ELF-1 (cell line): ENCODE measurements at places on chromosomes 6 and 20.

DNA sequence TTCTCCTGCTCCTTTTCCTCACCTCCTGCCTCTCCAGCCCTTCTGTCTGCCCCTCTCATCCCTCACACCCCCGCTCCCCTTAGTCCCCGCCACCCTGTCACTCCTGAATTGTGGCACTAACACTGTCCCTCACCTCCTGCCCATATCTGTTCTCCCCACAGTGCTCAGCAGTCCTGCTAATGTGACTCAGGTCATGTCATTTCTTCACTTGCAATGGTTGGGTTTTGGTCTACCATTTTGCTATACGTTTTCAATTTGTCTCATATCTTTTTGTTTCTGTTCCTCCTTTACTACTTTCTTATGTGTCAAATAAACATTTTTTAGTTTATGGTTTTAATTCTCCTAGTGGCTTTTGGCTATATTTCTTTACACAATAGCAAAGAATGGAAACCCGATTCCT, 1.3 kb upstream of the HLA-B start:
- DNase-seq: no peak

DNA sequence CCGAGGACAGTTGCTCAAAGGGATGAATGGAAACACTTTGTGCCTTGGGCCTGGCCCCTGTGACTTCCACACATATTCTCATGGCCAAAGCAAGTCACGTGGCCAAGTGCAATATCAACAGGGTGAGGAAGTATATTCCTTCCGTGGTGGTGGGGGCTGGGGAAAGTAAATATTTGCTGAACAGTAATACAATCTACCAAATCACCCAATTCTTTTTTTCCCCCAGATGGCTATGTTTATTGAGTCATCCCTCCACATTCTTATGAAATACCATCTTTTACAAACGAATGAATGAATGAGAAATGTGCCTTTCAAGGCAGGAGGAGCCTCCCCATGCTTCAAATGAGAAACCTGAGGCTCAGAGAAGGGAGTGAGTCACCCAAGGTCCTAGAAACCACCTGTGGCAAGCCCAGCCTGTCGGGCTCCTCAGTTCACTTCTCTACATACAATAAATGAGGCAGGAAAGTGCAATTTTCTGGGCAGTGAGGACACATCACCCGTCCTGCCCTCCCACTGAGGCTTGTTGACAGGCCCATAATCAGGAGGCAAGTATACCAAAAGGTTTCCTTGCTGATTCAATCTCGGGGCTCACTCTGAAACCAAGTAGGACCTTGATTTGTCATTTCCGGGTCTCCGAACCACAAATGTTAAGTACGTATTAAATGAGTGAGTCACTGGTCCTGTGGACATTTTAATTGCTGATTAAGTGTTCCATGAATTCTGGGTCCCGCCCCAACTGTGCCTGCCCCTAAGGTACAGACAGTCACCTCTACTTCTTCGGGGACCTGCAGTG, 25.3 kb upstream of the TOP1 start:
- DNase-seq: no peak

GRCh38 chr20:53706466-53707370, 113.1 kb upstream of the ZNF217 start:
- no peak for DNase-seq

GRCh38 chr6:21450149-21450548, 143.4 kb upstream of the SOX4 start:
- no peak for DNase-seq

DNA sequence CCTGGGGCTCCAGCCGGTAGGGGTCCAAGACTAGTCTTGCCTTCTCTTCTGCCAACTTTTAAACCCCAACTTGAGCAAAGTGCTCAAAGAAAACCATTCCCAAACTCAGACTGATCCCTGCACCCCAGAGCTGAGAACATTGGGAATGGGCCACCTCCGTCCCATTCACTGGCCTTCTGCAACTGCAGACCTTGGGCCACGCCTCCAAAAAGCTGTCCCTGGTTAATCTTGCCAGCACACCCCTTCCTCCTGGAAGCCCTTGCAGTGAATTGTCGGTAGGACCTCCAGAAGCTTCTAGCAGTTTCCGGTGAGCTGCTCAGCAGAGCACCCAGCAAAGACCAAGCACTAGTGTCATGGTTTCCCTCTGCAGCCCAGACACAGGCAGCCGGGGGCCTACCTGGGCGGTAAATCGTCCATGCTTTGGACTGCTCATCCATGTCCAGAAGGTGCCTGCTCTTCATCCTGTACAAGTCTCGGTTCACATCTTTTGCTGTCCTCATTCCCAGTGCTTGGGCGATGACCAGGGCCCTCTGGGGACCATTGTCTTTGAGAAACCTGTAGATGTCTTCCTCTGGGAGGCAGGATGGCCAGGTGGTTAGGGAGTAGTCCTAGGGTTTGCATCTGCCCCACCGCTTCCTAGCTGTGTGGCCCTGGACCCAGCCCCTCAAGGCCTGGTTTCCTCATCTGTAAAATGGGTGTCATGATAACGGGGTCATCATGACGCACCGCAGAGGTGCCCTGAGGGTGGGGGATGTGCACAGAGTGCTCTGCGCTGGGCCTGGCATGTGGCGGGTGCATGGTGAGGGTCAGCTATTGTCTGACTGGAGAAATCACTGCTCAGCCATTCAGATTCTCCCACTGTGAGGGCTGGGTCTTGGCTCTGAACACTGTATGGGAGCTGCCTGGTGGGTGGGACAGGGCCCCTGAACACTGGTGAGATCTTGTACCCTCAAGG, 5.5 kb downstream of the ZBP1 start:
- no peak for DNase-seq

- no peak for DNase-seq
These were observed 38.0 kb downstream of the C20orf203 start for GRCh38 chr20:32635764-32636163.

- no peak for DNase-seq
These were observed 16.3 kb downstream of the PDSS2 start for GRCh38 chr6:107442938-107443607.

GRCh38 chr6:38078671-38079070, 259.1 kb downstream of the ZFAND3 start:
- no peak for DNase-seq

DNA sequence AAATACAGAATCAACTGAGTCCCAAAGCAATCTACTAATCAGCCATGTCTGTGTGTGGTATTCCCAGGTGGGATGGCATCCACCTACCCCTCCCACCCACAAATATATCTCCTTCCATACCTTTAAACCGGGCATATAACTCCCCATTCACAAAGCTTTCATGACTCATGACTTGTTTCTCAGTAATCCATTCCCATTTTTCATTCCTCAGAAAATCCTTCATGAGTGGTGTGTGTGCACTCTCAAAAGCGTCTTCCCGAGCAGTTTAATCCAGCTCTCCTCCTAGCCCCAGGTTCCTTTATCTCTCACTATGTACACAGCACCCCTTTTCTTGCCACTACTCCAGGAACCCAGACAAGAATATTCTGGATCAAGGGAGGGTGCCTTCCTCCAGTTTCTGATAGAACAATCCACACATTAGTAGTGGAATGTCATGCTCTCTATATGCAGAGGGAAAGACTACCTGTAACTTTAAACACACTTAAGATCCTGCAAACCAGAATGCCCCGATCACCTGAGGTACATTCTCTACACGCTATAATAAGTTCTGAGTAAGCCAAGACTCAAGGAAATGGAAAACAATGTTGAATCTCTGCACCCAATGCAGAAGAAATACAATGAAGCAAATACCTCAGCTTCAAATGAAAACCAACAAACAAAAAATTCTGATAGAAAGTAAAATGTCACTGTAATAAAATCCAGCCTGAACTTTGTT, 55.7 kb upstream of the IPCEF1 start:
- no peak for DNase-seq

DNA sequence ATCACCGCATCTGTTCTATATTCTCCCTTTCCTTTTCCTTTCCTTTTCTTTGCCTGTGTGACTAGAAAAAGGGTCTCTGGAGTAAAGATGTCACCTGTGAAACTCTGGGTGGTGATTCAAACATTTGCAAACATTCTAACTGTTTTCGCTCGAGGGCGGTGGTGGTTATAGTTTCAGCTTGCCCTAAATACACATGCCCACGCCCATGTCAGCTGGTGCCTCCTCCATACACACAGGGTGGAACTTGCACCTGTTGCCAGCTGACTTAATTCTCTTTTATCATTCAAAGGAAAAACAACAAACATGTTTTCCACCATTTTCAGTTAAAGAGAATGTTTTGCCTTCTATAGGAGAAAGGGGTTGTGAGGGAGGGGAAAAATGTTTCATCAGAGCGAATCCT, 381.9 kb upstream of the ARID1B start:
- DNase-seq: no peak

DNA sequence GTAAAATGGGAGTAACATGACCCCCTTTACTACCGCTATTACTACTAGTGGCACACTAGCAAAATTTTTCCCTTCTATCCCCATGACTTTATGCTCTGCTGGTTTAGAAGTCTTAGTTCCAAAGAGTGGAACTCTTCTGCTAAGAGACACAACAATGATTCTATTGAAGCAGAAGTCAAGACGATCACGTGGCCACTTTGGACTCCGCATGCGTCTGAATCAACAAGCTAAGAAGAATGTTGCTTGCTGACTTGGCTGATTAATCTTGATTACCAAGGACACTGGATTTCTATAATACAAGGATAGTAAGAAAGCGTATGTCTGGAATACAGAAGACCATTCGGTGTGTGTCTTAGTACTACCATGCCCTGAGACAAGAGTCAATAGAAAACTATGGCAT, 244.7 kb upstream of the BTBD3 start:
- no peak for DNase-seq

- DNase-seq: no peak
These were observed 21.2 kb upstream of the VEGFA start for GRCh38 chr6:43748765-43749164.

DNA sequence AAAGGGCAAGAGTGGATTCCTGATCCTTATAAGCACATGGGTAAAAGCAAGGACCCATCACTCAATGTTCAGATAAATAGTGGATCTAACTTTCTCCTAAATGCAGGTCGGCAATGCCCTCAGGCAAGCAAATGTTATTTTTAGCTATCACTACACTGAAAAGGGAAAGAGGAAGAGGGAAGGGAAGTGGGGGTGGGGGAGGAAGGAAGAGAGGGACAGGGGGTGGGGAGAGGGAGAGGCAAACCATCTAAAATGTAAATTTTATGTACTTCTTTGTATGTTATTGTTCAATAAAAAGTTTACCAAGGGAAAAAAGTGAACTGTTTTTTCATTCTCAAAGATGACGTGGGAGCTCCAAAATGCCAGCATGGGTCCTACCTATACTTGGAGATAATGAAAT, 44.2 kb downstream of the CHD6 start:
- DNase-seq: no peak

- DNase-seq: peak; percentile 48
These were observed 49.4 kb downstream of the TMEM242 start for GRCh38 chr6:157273756-157274470.

DNA sequence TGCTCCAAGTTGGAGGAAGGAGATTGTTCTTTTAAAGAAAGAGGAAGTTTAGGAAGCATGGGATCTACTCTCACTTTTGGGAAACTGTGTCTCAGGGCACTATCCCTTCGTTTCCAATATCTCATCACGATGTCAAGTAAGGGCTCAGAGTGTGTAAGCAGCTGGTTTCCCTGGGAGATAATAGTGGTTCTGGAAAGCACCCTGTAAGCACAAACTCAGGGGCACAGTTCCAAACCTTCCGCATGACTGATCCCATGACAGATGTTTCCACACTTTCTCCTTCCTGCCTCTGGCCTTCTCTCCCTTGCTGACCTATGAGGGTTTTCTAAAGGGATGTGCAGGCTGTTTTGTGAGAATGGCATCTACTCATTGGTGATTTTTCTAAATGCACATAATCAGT, 33.9 kb downstream of the ADTRP start:
- no peak for DNase-seq

- no peak for DNase-seq
These were observed 19.0 kb downstream of the CEP250 start for GRCh38 chr20:35474303-35474871.

- DNase-seq: no peak
These were observed 118.2 kb downstream of the DHX35 start for GRCh38 chr20:39080326-39080725.

DNA sequence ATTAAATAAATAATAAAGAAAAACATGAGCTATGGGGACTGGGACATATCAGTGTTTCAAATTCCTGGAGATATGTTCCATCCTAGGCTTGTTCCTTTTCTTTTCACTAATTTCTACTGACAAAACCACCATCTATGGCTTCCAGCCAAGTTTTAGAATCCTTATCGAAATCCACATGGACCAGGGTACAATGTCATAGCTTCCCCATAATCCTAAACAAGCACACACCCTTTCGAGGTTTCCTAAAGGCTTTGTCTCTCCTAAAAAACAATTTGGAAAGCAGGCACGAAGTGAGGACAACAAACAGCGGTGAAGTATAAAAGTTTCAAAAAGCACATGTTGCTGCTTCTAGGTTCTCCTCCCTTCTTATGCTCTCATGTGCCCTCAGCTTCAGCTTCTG, 13.3 kb upstream of the DST start:
- DNase-seq: no peak

DNA sequence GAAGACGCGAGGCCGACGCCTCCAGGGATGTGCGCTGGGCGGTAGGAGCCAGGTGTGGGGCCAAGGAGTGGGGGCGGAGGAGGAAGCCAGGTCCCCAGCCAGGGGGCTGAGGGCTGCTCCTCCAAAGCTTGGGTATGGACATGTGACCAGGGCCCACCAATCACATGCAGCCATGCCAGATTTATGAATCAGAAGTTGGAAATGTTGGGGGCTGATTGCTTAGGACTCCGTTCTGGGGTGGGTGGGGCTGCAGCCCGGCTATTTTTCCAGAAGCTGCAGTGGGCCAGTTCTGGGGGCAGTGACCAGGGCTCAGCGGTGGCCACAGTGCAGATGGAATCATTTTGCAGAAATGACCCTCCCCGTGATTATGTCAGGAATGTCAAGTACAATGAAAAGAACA, 96.0 kb downstream of the CEBPB start:
- DNase-seq: no peak

GRCh38 chr6:43246301-43247113, 3.2 kb downstream of the TTBK1 start:
- DNase-seq: peak; percentile 92

DNA sequence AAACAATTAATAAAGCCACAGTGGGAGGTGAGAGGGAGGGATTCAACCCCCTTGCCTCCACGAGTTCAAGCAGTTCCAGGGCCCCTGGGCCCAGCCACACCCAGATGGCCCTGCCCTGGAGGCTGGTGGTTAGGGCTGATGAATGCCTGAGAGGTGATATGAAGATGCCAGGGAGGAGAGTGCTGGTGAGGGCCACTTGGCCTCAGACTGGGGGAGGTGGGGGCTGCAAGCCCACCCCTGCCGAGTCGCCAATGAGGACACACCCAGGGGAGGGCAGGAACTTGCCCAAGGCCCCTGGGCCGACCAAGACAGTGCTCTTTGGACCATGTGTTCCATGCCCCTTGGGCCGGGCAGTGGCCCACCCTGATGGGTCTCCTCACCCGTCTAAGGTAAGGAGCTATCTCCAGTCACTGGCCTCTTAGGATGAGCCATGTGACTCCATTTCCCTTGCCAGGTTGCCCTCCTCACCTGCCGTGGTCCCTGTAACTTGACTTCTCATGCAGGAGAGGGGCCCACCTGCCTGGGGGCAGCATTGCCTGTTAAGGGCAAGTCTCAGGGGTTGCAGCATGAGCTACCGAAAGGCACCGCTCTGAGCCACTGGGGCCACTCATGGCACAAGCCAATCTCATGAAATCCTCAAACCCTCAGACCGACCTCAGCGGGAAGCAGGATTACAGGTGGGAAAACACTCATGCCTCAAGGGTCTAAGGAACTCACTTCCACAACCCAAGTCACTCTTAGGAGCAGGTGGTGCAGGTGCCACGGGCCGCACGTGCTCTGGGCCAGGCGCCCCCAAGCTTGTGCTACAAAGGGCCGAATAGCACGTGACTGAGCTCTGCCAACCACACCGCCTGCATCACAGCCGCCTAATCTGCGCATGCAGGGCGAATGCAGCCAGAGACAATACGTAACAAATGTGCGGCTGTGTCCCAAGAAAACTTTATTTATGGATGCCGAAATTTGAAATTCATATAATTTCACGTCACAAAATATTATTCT, 147.4 kb upstream of the MLN start:
- DNase-seq: peak; percentile 49
